NCI-H1436 (cell line): ENCODE measurements at places on chromosomes 5 and 9.

DNA sequence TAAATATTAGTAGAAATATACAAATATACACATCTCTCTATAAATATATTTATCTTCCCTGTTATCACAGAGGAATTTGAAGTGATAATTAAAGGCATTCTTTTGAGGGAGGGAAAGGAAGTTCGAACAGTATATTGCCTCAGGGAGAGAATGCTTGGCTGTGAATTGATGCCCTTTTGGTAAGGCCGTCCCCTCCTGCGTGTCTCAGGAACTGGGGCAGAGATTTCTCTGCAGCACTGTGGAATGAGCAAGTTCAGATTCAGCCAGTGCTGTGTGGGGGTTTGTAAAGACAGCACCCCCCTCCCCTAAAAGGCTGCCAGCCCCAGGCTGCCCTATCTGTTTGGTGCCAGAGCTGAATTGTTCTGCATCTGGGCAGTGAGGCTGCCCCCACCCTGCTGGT, 42.0 kb downstream of the UBE2QL1 start:
- no peak for DNase-seq

- DNase-seq, result no peak
Measured at GRCh38 chr9:33964086-33964768, 84.5 kb downstream of the UBAP2 start.

- DNase-seq, result no peak
Measured at GRCh38 chr5:38422622-38423021, 133.8 kb downstream of the LIFR start.

GRCh38 chr9:126708178-126708577, 94.5 kb downstream of the LMX1B start:
- no peak for DNase-seq

GRCh38 chr5:76455531-76456133, 52.5 kb downstream of the IQGAP2 start:
- DNase-seq, result no peak

DNA sequence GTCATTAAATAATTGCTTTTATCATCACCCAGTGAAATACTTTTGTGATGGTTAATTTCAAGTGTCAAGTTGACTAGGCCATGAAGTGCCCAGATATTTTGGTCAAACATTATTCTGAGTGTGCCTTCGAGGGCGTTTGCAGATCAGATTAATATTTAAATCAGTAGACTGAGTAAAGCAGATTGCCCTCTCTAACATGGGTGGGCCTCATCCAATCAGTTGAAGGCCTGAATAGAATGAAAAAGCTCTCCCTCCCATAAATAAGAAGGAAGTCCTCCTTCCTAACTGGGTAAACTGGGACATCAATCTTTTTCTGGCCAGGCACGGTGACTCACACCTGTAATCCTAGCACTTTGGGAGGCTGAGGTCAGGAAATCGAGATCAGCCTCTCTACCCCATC, 12.4 kb upstream of the FGF10 start:
- no peak for DNase-seq

DNA sequence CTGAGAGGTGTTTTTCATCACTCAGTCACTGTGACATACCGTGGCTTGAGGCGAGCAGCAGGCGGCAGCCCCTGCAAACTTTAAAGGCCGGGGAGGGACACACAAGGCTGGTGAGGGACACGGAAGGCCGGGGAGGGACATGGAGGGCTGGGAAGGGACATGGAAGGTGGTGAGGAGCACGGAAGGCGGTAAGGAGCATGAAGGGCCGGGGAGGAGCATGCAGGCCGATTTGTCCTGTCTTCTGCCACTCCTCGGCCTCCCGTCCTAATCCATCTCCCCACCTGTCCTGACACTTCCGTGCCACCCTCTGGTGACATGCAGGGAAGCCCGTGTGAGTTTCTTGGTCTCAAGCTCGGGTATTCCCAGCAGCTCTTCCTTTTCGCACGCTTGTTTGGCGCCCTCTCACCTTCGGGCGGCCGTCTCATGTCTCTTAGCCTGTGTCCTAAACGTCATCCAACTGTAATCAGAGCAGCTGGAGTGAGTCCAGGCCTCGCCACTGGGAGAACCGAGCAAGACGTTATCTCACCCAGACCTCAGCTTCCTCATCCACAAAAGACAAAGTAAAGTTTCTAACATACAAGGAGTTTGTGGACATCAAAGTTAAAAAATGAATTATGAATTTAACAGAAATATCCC, 126.5 kb downstream of the MRPL36 start:
- DNase-seq, result no peak

GRCh38 chr5:131987251-131987650, 24.2 kb downstream of the ACSL6 start:
- no peak for DNase-seq

DNA sequence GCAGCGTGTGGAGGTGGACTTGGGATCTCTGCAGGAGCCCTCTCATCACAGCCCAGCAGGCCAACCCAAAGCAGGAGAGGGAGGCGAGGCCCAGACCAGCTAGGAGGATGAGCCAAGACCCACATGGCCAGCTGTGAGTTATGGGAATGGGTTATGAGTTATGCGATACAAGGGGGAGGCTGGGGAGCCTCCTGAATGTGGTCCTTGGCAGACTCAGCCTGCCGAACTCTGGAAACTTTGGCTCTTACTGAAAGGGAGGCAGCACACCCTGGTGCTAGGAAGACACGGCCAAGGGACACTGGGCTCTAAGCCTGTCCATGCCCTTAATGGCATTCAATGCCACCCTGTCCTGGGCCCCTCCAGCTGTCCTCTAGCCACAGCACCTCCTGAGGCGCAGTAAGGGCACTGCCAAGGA, 7.7 kb upstream of the VAV2 start:
- DNase-seq, result no peak

- no peak for DNase-seq
Measured at GRCh38 chr5:39471836-39472508, 47.2 kb upstream of the DAB2 start.

DNA sequence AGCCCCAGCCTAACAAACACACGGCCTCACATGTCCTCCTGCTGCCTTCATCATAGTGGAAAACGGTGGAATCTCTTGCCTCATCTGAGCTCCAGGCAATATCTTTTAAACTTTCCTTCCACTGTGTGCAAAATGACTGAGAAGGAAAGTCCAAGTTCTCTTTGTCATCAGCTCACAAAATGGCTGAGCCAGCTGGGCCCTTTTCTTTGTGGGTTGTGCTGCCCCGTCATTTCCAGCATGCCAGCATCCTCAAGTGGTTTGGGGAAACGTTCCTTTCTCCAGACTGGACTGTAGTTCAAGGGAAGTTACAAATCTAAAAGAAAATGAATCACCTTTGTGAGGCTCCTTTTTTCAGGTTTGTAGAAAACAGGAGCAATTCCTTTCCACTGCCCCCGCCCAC, 171.1 kb upstream of the FSTL4 start:
- DNase-seq, result no peak

DNA sequence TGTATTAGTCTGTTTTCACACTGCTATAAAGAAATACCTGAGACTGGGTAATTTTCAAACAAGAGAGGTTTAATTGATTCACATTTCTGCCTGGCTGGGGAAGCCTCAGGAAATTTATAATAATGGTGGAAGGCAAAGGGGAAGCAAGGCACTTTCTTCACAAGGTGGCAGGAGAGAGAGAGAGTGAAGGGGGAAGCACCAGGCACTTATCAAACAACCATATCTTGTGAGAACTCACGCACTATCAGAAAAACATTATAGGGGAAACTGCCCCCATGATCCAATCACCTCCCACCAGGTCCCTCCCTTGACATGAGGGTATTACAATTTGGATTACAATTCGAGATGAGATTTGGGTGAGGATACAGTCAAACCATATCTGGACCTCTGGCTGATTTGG, 34.7 kb downstream of the ADRB2 start:
- no peak for DNase-seq

DNA sequence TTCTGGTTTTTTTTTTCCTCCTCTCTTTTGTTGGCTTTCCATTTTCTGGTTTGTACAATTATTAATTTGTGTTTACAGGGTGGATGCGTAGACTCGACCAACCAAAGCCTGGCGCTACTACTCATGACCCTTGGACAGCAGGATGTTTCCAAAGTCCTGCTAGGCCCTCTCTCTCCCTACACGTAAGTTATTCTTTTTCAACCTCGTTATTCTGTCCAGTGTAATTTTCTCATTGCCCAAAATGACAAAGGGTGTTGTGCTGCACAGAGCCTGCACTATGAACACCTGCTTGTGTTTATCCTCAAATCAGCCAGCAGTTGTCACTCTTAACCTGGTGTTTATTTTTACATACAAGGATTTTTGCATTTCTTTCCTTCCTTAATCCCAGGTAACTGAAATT, 56.6 kb downstream of the RCL1 start:
- DNase-seq, result no peak

DNA sequence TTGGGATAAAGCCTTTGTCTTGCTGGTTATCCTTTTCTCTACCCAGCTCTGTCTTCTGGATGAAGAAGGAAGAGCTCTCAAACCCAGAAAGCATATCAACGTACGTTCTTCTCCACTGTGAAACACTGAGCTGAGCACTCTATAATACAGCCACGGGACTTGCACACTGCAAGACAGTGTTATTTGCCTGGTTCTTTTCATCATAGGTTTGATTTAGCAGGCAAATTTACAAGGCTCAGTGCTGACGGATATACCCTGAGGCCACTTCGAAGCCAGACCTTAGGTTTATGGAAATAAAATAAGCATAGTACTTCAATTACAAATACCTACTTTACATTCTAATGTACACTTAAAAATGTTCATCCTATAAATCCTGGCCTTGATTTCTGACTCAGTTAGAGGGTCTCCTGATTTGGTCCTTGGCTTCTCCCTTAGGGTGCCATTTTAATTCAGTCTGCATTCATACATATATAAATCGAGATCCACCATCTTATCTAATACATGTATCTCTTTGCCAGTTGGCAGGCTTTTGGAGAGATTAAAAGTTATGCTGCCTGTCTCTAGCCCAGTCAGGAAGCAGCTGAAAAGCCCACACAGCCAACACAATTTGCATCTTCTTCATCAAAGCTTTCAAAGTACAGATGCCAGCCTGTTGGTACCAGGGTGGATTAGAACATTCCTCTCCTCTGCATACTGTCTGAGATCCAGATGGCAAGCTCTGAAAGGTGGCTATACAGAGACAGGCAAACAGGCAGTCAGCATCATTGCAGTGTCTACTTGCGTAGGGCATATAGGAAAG, 194.4 kb downstream of the DEPDC1B start:
- DNase-seq, result no peak

GRCh38 chr5:124206540-124206939, 539.9 kb downstream of the ZNF608 start:
- DNase-seq, result no peak

- DNase-seq, result no peak
Measured at GRCh38 chr9:116499986-116500871, 186.9 kb upstream of the TRIM32 start.

DNA sequence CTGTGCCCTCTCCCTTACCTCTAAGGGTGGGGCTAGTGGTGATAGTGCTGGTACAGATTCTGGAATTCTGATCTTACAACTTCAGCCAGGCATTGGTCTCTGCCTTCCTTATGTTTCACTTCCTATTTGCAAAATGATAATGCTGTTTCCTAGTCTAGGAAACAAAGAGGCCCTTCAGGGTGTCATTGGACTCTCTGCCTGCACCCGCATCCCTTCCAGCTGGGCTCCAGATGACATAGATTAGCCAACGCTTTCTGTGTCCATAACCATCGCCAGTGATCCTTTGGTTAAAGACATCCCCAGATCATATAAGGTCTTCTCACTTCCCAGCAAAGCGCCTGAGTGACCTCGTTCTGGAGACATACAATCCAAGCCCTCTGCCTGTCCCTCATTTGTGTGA, 180.7 kb downstream of the ERCC6L2 start:
- DNase-seq, result no peak

- DNase-seq, result no peak
Measured at GRCh38 chr9:131099102-131099606, 2.8 kb downstream of the AIF1L start.

- no peak for DNase-seq
Measured at GRCh38 chr5:145996135-145996534, 59.8 kb downstream of the SH3RF2 start.

- DNase-seq, result no peak
Measured at GRCh38 chr9:123121457-123121856, 88.0 kb downstream of the GPR21 start.

DNA sequence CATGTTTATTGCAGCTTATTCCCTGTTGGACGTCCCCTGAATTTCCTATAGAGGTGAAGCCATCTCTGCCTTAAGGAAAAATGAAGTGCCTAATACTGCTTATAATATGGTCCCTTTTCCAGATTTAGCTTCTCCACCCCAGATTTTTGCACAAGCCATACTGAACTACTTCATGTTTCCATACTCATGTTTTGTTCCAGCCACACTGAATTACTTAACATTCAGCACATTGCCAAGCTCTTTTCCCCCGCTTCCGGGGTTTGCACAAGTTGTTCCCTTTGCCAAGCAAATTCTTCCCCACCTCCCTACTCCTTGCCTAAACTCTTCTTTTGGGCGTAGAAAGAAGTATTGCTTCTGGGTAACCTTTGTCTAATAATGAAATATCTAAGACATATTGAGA, 1.7 kb upstream of the CNTRL start:
- DNase-seq, result no peak

DNA sequence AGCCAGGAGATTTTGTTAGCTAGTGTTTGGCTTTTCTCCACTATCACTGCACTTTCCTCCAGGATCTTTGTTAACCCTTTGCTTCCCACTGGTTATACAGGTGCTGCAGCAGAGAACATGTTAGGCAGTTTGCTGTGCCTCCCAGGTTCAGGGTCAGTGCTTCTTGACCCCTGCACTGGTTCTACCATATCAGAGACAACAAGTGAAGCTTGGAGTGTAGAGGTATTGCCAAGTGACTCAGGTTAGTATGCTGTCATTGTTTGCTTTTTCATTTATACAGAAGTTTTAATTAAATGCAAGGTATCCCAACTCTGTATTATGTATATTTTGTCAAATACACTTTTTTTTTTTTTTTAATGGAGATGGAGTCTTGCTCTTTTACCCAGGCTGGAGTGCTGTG, 68.4 kb downstream of the GAPVD1 start:
- no peak for DNase-seq

- peak; percentile 70 for DNase-seq
Measured at GRCh38 chr5:138032572-138033385, at the start of gene FAM13B. Gene FAM13B, minus strand, starts transcription at chr5:138033079. Its CDS starts 13,968 bp downstream, at chr5:138019111.

- no peak for DNase-seq
Measured at GRCh38 chr5:132376694-132377641, 7.5 kb downstream of the SLC22A5 start.

GRCh38 chr5:3778000-3778550, 182.4 kb downstream of the IRX1 start:
- no peak for DNase-seq

DNA sequence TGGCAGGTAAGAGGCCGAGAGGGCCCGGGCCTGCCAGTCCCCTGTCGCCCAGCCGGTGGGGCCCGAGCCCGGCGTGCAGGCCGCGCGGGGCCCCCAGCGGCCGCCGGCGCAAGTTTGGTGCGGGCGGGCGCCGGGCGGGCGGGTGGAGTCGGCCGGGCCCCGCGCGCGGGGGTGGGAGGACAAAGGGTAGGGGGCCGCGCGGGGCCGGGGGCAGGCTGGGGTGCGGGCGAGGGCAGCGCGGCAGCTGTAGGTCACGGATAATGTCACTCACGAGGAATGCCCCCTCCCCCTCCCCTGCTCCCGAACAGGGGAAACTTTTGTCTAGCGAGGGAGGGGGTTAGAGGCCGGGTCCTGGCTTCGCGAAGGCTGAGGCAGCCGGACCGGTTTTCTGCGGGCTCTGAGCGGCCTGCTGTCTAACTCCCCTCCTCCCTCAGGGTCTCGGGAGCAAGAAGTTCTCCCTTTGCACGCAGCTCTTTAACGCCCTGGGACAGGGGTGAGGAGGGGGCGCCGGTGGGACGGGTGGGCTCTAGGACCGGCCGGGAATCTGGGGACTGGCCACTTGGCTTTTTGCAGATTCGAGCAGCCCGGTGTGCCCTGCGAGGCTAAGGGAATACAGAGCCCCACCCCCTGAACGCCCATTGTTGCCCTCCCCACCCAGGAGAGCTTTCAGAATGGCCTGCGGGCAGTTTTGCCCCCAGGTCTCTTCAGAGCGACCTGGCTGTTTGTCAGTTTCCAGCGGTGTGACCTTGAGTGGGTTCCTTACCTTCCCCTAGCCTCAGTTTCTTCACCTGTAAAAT, 21.3 kb upstream of the NDST1 start:
- DNase-seq, result peak; percentile 18
